Cortex of kidney (tissue), 1 donor: ENCODE measurements at places on chromosomes 12 and 14.

GRCh38 chr14:50670196-50670865 lies 2.2 kb upstream of the SAV1 start:
- no peak for DNase-seq

GRCh38 chr14:76958980-76959710 lies 69.4 kb downstream of the IRF2BPL start:
- no peak for DNase-seq

DNA sequence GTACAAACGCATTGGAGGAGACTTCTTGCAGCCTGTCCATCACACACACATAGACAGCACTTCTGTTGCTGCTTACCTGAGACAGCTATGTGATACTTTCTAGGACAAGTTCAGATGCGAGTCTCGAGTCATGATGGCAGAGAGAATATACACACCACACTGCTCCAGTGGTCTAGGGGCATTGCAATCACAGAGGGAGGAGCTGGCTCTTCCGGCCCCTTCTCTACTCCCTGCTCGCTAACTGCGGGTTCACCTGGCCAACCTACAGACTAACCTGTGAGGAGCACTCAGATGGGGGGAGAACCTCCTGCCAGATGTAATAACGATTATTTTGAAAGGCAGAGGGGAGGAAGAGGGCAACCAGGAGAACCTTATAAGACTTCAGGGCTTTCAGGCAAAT lies 30.7 kb downstream of the EMP1 start:
- no peak for DNase-seq

DNA sequence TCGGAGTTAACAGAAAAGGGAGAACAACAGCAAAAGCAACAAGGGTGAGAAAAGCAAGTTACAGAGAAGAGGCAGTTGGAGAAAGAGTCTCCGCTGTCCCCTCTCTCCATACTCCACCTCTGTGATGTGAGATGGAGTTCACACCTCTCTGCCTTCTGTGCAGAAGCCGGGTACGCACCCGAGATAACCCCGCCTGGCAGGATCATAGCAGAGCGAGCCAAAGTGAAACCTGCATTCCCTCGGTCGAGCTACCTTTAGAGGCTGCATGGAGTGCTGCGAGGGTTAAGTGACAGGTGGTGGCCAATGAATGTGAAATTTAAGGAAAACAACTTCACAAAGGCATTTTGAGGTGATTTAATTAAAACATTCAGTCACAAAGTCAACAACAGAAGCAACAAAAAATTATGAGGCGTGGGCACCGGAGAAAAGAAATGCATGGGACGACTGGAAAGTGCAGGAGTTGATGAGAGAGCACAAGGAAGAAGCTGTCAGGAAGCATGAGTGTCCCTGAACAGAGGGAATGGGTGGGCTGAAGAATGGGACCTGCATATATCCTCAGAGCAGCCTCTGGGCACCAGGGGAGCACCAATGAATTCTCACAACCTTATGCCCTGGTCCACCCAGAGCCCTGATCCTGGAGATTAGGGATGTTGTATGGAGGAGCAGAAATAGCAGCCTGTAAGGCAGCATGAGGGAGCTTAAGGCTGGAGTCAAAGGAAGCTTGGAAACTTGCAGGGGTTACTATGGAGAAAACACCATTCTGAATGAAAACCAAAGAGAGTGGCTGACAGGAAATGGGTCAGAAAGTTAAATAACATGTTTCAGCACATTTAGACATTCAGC lies 208.3 kb downstream of the EMP1 start:
- DNase-seq: no peak

DNA sequence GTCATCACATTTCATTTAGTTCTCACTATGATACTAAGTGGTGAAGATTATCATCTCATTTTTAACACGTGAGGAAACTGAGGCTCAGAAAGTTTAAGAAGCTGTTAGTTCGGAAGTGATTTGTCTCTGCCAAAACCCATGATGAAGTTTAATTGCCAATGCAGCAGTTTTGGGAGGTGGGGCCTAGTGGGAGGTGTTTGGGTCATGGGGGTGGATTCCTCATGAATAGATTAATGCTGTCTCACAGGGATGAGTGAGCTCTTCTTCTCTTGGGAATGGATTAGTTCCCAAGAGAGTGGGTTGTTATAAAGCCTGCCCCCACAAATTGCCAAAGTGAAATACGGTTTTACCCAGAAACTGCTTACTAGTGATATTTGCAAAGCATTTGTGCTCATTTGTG lies 91.5 kb upstream of the IGF1 start:
- DNase-seq: no peak

DNA sequence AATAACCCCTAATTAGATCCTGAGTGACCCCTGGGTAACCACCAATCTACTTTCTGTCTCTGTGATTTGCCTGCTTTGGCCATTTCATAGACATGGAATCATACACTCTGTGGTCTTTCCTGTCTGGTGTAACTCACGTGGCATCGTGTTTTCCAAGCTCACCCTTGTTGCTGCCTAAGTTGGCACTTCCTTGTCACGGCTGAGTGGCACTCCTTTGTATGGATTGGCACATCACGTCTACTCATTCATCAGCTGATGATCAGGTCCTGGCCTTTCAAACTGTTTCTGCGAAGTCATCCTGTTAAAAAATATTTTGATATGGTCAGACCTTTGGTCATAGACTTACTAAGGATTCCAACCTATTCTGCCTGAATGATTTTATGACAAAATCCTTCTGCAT lies 87.7 kb downstream of the GLT1D1 start:
- no peak for DNase-seq

DNA sequence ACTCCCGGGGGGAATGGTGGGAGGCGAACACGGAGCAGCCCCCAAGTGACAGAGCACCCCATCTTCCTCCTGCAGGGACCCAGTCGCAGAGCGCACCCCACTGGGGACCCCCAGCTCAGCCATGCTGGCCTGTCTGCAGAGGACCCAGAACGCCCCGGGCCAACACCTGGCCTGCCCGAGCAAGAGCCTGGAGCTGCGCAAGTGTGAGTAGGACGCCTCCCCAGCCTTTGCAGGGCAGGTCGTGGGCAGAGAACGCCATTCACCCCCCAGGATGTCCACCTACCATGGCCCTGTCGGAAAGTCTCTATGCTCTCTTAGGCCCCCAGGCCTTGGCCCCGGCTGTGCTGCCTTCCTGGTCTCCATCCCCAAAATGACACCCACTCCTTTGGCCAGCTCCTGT lies 30.4 kb downstream of the FAM222A start:
- DNase-seq: no peak

DNA sequence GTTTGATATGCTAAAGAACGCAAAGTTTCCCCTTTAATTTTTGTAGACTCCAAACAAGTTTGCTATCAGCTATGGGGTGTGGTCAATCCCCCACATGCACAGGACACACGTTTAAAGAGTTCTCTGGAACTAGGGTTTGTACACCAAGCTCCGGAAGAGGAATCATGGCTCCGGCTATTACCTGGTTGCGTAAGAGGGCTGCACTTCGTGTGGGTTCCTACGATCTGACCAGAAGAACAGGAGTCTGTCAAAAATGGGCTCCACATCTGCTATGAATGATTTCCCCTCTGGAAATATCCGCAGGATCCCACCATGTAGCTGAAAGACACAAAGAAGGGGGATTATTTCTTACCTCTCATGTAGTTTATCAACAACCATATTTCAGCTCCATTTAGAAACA lies 22.0 kb downstream of the EGLN3 start:
- DNase-seq: no peak

GRCh38 chr12:24069532-24070395 lies 120.3 kb upstream of the SOX5 start:
- DNase-seq: no peak

GRCh38 chr12:24815114-24815423 lies 133.8 kb downstream of the BCAT1 start:
- DNase-seq: no peak

- no peak for DNase-seq
These were observed 160.2 kb downstream of the DAD1 start for GRCh38 chr14:22428700-22429291.

- DNase-seq: no peak
These were observed 24.0 kb downstream of the GSG1 start for GRCh38 chr12:13079440-13079906.

GRCh38 chr14:68897559-68898155 lies 81.4 kb downstream of the ACTN1 start:
- DNase-seq: no peak

GRCh38 chr12:105888696-105889095 lies 250.1 kb downstream of the NUAK1 start:
- no peak for DNase-seq

GRCh38 chr14:93691042-93691780 lies 97.1 kb downstream of the PRIMA1 start:
- no peak for DNase-seq

GRCh38 chr12:119683413-119683812 lies 15.5 kb downstream of the PRKAB1 start:
- no peak for DNase-seq

- no peak for DNase-seq
These were observed 35.8 kb downstream of the ATP2A2 start for GRCh38 chr12:110316861-110317260.

- DNase-seq: no peak
These were observed 93.6 kb upstream of the CPNE8 start for GRCh38 chr12:38998887-38999482.

GRCh38 chr12:3141339-3142321 lies 64.5 kb downstream of the TSPAN9 start:
- no peak for DNase-seq

DNA sequence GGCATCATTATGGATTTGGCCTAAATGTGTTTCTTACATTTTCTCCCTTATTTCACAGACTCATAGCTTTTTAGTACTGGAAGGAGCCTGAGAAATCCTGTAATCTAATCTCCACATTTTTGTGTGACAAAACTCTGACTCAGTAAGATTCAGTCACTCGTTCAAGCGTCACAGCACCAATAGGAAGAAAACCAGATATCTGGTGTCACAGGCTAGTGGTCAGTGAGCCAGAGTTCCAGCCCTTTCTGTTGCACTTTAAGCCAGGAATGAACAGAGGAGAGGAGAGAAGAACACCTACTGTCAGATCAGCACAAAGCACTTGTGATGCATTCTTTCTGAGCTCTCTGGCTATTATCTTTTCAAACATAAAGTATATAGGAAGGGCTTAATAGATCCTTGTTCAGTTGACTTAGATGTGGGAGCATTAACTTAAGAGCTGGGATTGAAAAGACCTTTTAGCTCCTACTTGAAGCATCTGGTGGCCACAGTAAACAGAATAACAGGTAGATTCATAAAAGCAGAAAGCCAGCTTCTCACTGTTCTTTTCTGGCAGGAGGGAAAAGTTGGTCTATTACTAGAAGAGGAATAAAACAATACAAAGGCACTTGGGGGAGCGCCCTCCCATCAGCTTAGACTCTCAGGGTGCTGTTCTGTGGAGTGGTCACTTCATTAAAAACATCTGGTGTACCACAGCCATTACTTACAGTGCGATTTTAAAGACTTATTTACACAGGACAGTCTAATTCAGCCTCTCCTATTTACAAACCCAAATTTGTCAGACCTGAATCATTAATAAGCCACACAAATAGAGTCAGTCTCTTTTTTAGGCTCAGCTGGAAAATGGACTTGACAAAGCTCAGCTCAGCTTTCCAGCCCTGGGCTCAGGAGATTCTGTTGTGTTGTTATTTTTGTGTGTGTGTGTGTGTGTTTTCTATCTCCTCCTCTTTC lies 12.2 kb upstream of the NID2 start:
- no peak for DNase-seq

- DNase-seq: no peak
These were observed 364.8 kb downstream of the BMP4 start for GRCh38 chr14:53591816-53592215.

- DNase-seq: no peak
These were observed 202.3 kb downstream of the STXBP6 start for GRCh38 chr14:24847568-24848095.

- no peak for DNase-seq
These were observed 1422.1 kb upstream of the FLRT2 start for GRCh38 chr14:84107835-84108343.

GRCh38 chr12:97151481-97151880 lies 244.4 kb downstream of the NEDD1 start:
- DNase-seq: no peak

GRCh38 chr14:73718418-73719251 lies 4.5 kb upstream of the PNMA1 start:
- DNase-seq: no peak

GRCh38 chr14:22493753-22494152 lies 95.3 kb downstream of the DAD1 start:
- DNase-seq: no peak

DNA sequence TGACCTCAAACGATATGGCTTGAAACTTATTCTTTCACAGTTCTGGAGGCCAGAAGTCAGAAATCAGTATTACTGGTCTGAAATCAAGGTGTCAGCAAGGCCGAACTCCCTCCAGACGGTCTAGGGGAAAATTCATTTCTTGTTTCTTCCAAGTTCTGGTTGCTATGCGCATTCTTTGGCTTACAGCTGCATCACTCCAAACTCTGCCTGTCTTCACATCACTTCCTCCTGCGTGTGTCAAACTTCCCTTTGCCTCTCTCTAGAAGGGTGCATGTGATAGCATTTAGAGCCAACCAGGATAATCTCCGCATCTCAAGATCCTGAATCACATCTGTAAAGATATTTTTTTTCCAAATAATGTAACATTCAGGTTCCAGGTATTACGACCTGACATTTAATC lies 62.8 kb downstream of the DENND5B start:
- DNase-seq: no peak

- DNase-seq: no peak
These were observed 11.0 kb downstream of the ITPR2 start for GRCh38 chr12:26822026-26822425.
